ENCODE measurements at places on chromosomes 12 and 14. TPM values are rescaled to one million over a fixed set of nuclear protein-coding genes. Genes with fewer than 3 reads are reported as not detected.

Gene ASIC1
- 4.9 TPM for total RNA-seq

Gene CLEC6A
- total RNA-seq, result not detected

Gene KRT74
- total RNA-seq, result not detected

Gene CDKN1B
- 103 TPM for total RNA-seq

Gene LRFN5
- 9.3 TPM for total RNA-seq

GRCh38 chr12:7219599-7220243 lies 30.2 kb downstream of the PEX5 start:
- ATAC-seq, result peak; percentile 22

DNA sequence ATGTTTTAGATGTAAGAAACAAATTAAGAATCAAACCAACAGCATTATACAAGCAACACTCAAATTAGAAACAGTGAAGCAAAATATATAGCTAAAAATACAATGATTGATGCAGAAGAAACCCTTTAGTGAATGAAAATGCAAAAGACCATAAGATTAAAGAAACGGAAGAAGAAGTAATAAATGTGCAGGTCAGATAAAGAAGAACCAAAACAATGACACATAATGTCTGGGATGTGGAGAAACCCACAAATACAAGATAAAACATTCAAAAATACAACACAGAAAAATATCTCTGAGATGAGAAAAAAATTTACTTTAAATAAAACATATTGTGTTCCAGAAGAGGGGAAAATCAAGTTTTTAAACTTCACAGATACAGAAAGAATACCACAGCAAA lies 73.4 kb upstream of the AVPR1A start:
- ATAC-seq, result no peak

- no peak for ATAC-seq
Observed at GRCh38 chr12:6208130-6208529, 7.9 kb downstream of the CD9 start.

- peak; percentile 83 for ATAC-seq
Observed at GRCh38 chr14:32468955-32469354, 139.9 kb downstream of the AKAP6 start.

- no peak for ATAC-seq
Observed at GRCh38 chr14:34277191-34277590, 184.8 kb downstream of the SPTSSA start.

Data from gastroesophageal sphincter (tissue), 4 donors.